ENCODE measurements at places on chromosomes 3 and 15. TPM values are rescaled to one million over a fixed set of nuclear protein-coding genes. Genes with fewer than 3 reads are reported as not detected.

GRCh38 chr15:65778269-65778668, 13.8 kb downstream of the DENND4A start:
- DNase-seq = no peak

DNA sequence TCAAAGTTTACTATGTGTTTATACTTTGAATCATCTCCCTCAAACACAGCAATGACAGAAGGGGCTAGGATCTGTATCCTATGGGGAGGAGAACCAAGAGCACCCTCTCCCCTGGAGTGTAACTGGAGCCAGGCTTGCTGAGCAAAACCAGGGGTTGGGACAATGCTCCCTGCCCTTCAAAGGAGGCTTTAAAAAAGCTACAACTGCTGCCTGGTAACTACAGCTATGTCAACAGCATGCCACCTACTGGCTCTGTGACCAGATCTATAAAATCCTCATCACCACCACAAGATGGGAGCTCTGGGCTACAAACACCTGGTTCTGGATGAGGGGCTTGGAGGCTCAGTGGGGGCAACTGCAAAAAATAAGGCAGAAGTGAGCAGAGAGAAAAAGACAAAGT, 61.9 kb downstream of the ANO10 start:
- DNase-seq = no peak

DNA sequence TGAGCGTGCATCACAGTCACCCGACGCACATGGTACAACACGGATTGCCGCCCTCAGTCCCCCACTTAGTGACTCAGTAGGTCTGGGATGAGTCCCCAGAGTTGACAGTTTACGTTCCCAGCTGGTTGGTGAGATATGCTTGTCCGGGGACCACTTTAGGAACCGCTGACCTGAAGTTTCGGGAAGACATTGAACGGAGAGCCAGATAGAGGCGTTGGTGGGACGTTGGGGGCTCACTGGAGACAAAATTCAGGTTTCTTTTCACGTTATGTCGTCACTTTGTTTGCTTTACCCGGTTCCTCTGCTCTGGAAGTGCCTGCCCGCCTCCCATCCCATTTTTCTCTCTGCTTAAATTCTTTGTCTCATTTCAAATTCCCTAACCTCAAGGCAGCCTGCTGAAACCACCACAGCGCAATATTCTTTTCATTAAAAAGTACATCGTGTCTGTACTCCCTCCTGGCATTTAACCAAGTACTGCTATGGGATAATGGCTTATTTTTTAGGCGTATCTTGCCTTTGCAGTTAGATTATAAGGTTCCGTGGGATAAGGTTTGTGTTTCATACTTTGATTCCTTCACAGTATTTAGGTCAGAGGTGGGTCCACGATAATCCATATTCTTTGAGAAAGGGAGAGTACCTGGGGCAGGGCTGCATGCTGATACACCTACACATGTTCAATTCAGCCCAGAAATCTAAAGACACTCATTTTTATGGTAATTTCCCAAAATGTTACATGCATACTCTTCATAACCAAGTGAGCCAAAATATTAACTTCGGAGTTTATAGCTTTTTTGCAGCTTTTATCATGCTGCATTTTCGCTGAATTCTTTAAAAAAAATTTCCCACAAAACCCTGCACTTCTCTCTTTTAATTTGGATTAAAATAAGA, 921 bp downstream of the LMLN start:
- no peak for DNase-seq

- no peak for DNase-seq
Measured at GRCh38 chr3:16474920-16475319, 38.6 kb downstream of the RFTN1 start.

DNA sequence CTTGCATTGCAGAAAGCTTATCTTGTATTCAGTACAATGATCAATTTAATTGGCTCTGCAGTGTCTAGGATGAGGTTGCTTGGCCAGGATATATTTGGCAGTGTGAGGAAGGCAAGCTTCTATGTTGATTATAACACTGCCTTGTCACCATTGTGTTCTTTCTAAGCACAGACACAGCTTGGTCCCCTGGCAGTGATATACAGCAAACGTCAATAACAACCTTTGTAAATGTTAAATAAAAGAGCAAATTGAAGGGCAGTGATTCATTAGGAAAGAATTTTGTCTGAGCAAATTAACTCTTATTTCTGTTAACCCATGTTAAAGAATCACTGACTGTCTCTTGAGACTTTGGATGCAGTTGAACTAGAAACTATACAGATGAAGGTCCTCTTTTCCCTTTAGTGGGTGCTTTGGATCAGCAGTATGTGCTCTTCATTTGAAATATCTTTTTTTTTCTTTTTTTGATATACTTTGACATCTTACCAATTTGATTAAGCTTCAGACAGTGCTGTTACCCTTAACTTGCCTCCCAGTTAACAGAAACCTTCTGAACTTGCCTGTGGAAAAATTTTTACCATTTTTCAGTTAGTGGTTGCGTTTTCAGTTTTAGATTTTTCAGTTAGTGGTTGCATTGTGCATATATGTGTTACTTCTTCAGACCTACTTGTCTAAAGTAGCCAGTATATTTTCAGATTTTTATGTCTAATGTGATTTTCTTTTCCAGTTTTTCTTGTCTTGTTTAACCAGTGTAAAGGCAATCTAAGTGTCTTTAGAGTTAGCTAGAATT, 199.8 kb downstream of the TCF12 start:
- no peak for DNase-seq

DNA sequence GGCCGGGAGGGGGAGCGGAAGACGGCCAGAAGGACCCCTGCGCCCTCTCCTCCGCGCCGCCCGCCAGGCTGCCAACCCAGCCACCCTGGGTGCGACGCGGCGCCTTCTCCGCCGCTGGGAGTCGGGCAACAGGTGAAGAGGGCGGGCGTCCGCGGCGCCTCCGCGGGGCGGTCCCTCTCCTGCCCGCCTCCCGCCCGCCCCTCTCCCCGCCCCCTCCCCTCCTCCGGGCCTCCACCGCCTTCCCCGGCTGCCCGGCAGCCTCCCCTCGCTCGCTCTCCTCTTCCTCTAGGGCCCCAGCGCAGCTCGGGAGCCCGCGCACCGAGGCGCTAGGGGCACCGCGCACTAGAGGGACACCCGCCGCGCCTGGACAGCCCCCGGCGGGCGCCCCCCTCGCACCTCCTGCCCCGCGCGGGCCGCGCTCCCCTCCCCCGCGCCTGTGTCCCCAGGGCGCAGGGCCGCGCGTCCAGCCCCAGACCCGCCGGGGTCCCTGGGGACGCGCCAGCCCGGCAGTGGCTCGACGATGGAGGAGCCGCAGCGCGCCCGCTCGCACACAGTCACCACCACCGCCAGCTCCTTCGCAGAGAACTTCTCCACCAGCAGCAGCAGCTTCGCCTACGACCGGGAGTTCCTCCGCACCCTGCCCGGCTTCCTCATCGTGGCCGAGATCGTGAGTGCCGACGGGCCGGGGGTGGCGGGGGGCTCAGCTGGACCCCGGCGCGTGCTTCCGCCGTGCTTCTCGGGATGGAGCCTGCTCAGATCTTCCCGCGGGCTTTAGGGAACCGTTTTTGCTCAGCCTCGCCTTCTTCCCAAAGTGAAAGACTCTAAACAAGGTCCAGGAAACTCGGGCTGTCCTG, at the start of gene CMTM8:
Gene CMTM8 (plus strand): TSS at position 228 of the 854 bp plus-strand sequence. CDS start 293 bp downstream, at position 521.
- DNase-seq = peak; percentile 63

- DNase-seq = no peak
Measured at GRCh38 chr3:186566772-186567071, 417 bp downstream of the TBCCD1 start.

DNA sequence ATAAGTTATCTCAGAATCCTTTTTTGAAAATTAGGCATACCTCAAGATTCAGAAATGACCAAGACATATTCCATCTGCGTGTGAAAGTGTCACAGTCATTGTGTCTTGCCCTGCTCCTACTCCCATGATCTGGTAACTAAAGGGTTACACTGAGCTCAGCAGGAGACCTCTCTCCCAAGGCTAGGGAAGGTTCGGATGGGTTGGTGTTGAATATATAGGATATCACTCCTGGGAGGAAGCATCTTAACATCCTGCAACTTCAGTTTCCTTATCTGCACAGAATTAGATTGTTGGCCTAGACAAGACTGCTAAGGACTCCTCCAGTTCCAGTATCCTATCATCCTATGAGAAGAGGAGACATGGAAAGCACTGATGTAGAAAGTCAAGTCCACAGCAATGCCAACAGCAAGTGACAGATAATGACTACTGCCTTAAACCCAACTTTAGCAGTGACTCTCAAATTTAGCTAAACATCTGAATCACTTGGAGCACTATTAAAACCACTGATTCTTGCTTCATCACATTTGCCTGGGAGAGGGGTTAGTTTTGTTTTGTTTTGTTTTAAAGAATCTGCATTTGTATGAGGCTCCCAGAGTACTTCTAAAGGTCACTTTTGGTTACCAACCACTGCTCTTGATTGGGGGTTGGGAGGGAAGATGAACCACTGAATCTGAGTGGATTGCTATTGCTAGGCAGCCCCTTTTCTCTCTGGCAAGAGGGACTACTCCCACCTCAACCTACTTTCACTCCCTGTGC, 9.7 kb downstream of the ADAMTS9 start:
- no peak for DNase-seq

DNA sequence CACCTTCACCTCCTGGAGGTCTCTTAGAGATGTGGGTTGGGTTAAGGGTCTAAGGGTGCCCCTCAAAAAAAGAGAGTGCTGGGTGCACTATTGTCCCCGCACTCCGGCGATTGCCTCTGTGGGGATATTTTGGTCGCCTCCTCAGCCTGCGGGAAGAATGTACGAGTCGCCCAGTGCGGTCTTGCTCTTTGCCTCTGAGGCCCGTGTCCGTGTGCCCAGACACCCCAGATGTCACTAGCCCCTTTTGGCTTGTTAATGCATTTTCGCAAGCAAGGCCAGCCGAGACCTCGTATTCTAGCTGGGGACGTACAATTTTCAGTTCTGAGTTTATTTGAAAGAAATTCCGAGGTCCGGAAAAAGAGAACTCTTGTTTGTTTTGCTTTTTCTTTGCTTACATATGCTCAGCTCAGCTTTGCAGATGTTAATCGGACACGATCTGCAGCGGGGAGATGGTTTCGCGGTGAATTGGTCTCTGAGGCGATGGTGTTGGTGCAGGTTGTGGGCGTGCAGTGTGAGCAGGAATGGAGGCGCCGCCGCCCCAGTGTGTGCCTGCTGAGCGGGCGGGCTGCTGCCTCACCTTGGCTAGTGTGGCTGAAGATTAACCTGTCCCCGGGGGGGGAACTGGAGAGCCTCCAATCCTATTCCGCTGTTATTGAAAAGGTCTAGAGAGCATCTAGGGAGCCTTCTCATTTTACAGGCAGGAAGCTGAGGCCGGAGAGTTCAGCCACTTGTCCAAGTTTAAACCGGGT, 1.4 kb downstream of the ST6GAL1 start:
- peak; percentile 57 for DNase-seq

GRCh38 chr3:69890691-69891090, 108.8 kb upstream of the SAMMSON start:
- DNase-seq = no peak

DNA sequence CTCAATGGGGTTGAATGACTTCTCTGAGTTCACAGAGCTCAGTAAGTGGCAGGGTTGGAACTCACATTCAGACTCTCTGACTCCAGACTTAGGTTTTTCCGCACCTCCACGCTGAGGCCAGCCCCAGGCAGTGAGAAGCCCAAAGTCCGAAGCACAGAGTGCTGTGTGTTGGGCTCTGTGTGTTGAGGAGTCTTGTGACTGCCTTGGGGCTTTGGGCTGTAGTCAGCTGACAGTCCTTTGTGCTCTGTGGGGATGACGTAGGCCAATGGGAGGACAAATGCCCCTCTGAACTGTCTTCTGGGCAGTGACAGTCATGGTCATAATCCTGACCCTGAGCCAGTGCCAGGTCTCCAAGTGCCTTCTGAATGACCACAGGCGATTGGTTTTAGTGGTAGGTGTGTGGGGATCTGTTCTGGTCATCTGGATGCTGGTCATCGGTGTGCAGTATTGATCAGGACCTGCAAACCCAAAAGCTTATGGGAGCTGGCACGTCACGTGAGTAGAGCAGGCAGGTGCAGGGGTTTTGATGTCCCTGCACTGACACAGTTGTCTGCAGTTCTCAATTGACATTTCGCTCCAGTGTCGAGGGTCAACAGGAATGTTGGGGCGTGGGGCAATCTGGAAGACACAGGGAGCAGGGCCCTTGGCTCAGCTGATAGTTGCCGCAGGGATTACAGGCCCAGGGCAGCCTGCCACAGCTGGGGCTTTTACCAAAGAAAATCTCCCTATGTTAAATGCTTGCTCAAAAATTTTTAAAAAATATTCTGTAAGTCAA, 45.3 kb downstream of the CAPN3 start:
- no peak for DNase-seq

DNA sequence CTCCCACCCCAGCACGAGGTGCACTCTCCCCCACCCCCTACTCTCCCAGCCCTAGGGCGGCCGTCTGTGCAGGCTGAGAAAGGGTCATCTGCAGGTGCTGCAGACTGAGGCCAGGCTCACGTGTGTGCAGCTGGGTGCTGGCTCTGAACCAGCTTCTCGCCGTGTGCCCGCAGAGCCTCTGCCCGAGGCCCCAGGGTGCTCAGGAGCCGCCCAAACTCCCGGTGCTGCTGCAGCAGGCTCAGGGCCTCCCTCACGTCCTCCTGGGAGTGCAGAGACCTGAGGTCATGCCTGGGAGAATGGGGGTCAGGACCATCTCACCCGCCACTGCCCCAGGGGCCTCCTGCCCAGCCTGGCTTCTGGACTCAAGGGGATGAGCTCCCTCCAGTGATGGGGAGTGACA, 17.2 kb downstream of the SPTBN5 start:
- DNase-seq = no peak

DNA sequence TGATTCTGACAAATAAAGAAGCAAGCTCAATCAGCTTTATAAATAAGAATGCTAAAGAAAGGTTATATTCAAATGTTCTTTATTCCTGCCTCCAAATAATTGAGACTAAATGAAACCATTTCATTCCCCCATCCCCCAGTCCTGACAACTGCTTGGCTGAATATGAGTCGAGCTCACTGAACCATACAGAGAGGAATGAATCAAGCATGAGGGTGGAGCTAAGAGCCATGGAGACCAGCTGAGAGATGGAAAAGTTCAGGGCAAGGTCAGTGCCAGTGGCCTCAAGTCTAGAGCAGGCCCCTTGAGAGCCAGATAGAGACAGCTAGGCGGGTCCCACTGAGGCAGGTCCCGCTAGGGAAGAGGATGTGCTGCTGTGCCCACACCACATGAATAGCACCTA, 188.7 kb upstream of the EIF1B start:
- DNase-seq = no peak

- DNase-seq = no peak
Measured at GRCh38 chr3:163175970-163176369, 1679.4 kb downstream of the OTOL1 start.

Gene ZBTB20
- total RNA-seq = 1.5 TPM

Gene BDH1
- 26.8 TPM for total RNA-seq

Gene RFX7
- 36.0 TPM for total RNA-seq

Gene MCTP2
- 7.4 TPM for total RNA-seq
